ENCODE measurements at places on chromosomes 2 and 18.

DNA sequence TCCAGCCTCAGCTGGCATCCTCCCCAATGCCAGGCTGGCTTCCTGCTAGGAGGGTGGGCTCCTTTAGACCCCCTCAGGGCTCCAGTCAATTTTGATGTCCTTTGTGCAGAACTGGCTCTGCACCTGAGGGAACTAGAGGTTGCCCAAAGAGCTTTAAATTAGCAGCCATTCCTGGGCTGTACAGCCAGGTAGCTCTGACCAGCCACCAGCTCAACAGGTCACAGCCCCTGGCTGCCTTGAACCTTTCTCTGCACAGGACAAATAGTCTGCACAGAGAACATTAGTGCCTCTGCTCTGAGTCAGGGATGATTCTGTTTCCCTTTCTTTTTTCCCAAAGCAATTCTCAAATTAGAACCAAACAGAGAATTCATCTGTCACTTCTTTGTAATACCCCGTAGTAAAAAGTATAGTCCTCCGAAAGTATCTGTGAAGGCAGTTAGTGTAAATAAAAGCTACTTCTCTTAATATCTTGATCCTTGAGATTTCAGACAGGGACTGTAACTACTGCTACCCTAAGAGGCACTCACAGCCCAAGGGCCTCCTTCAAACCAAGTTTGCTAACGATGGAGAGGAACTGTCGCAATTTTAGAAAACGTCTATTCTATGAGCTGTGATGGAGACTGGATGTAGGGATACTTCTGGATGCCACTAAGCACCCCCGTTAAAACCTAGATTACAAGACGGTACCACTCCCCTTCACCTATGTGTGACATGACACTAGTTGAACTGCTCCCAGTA, 3.0 kb downstream of the TTC32 start:
- no peak for DNase-seq

GRCh38 chr2:6846967-6847681, 18.6 kb downstream of the CMPK2 start:
- DNase-seq, result no peak

DNA sequence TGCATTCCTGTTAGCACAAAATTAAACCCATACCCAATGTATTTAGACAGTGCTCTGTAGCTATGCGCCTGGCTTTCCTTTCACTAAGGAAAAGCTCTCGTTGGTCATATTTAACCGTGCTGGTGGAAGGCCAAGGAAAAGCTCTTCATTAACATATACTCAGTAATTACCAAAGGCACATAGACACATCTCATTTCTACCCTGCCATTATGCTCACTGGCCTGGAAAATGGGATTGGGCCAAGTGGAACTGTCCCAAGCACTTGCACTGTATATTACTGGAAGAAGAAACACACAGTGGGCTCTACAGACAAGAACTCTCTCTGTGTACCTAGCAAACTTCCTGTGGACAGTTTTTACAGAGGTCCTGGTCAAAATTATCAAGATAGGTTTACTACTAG, 274.4 kb downstream of the ERBB4 start:
- DNase-seq, result no peak

GRCh38 chr18:52829320-52829719, 489.3 kb downstream of the DCC start:
- DNase-seq, result no peak

- DNase-seq, result no peak
Measured at GRCh38 chr2:237715459-237715947, 83.1 kb upstream of the RBM44 start.

DNA sequence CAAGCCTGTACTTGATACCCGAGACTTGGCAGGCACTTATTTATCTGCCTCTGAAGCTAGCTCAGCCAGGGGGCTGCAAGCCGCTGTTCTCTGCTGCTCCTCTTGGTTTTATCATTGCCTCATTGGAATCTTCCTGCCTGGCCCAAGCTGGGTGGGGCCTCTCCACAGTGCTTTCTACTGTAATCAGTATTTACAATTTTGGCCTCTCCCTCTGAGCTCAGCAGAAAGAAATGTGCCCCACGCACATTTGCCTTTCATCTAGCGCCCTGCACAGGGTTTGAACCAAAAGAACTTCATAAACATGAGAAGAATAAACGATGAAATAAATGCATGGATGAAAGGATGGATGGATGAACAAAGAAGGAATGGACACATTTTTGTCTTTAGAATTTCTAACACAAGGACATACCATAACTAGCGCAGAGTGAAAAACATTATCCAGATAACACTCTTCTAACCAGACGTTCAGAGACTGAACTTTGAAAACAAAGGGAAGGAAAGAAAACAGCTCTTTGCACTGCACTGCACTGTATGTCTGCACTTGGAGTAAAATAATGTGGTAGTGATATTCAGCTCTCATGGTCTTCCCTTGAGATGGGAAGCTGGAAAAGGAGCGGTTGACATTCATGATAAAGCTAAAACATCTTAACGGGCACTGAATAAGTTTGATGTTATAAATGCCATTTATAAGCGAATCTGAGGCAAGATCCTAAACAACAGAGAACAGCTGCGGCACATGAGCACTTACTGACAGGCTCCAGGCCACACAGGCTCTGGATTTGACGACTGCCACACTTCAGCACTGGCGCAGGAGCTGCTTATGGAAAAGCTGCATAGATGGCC, 86.8 kb upstream of the SP3 start:
- no peak for DNase-seq

DNA sequence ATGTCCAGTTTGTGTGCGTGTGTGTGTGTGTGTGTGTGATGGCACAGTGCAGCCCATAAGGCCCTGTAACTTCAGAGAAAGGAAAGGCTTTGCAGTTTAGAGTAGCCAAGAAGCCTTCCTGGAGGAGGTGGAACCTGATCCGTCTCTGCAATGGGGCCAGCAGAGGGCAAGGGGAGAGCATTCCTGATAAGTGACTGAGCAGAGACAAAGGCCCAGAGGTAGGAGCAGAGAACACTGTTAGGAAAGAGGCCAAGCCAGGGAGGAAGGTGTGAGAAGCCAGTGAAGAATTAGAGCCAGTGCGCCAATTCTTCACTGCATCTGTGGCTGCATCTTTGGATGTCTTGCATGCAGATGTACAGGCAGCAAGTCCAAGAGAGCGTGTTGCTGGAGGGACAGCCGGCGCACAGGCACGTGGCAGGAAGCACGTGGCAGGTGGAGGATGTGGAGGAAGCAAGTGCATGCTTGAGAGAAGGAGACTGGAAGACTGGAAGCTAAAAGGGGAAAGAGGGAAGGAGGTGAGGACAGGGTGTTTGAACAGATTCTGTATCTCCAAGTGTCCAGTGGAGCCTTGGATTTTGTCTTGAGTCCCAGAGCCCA, 196.3 kb downstream of the CTIF start:
- no peak for DNase-seq
